ENCODE measurements at places on chromosomes 12 and 14.

- DNase-seq, result no peak
These were observed 14.1 kb upstream of the SERPINA6 start for GRCh38 chr14:94337274-94337673.

- DNase-seq, result peak; percentile 94
These were observed at the start of gene WDR89 for GRCh38 chr14:63641473-63642228. WDR89 (minus strand) TSS chr14:63641871; CDS start chr14:63599942, 41,929 bp downstream.

DNA sequence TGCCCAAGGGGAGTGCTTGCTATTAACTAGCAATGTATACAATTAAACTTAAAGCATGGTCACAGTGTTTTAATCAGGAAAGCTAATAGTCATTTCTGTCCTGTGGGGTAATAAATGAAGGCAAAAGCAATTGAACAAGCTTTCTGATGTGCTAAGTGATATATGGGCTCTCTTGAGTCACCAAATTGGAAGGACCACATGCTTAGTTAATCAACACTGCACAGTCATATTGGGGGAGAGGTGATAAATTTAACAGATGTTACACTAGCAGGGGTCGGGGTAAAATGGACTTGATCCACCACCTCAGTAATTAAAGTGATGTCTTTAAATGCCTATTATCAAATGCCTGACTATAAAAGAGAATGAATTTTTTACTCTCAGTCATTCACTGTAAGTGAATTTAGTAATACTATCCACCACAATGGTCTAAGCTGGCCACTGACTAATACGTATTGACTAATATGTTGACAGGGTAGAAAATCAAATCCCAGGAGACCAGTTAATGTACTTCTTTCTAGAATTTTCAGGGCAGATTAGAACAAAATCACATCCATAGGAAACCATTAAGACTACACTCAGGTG is 736.3 kb downstream of the RPS29 start:
- DNase-seq, result no peak

- DNase-seq, result no peak
These were observed 145.4 kb upstream of the ABCD2 start for GRCh38 chr12:39764944-39765560.

DNA sequence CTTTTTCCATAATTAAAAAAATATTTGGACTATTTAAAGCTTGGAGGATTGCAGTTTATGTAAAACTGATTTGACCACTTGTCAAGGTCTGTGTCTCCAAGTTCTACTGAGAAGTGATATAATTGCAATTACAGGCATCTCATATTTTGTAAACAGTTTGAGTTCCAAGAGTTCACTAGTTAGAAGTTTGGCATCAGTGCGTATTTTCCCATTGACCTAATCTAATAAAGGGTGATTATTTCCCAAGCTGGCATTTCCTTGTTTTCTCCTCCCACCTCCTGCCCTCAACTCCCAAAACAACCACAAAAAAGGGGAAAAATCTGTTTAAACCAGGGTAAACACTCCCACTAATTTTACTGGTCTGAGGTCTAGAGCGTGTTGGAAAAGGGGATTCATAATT is 3.0 kb upstream of the MYF6 start:
- DNase-seq, result no peak

DNA sequence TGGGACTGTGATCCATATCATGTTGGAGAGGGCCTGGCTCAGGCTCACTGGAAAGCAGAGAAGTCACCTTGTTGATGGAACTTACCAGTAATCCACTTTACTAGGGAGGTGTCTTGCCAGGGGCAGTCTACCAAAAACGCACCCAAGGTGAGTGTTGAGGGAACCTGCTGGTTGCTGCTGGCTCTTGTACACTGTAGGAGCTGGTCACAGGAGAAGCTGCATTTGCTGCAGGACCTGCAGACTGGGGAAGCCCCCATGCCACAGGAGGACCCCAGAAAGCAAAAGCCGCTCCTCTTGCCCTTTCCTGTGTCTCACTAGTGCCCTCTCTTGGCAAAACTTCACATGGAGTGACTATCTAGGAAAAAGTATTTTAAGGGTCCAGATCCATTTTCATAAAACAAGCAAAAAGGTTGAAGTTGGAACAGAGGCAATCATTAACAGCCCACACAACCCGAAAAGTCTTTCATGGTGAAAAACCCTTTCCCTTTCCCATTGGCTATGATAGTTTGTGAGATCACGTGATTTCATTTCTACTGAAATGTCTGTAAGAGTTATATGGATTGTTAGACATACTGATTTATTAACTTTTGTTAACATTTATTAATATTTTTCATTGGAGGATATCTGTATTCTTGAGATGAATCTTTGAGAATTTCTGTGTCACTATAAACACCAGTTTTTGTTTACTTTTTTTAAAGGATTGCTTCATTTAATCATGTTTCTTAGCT is 59.2 kb downstream of the RASSF8 start:
- DNase-seq, result no peak

GRCh38 chr14:34628681-34629135 is 1.2 kb downstream of the SNX6 start:
- DNase-seq, result peak; percentile 12

GRCh38 chr12:10140001-10140400 is 10.0 kb upstream of the CLEC7A start:
- peak; percentile 22 for DNase-seq

- no peak for DNase-seq
These were observed 264.2 kb upstream of the AMIGO2 start for GRCh38 chr12:47343684-47344567.

- DNase-seq, result no peak
These were observed 2.9 kb upstream of the PTHLH start for GRCh38 chr12:27975222-27976136.

DNA sequence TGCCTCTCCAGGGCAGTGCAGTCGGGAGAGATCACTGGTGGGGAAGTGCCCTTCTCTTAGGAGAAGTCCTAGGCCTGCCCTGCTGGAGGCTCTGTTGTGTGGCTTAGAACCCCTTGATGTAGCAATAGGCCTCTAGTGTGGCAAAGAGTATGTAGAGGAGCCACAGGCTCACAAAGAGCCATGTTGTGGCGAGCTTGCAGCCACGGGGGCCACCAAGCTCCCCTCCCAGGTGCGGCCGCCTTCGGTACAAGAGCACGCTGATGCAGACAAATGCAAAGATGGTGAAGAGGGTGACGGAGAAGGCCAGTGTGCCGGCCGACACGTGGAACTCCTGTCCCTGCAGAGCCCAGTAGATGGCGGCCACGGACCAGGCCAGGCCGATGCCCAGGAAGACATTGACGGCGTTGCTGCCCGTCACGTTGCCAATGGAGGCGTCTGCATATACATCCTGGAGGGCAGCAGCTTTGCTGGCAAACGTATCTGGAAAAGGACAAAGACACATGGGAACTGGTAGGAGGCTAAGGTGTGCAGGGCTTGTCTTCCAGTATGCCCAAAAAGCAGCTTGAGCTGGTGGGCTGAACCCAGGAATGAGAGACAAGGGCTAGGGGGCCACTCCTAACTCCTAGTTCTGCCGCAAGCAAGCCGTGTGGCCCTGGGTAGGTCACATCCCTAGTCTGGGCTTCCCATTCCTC is 142.8 kb downstream of the SLC8A3 start:
- DNase-seq, result no peak

GRCh38 chr12:33438851-33439586 is 600 bp downstream of the SYT10 start:
- DNase-seq, result no peak

- DNase-seq, result no peak
These were observed 8.0 kb upstream of the RASSF8 start for GRCh38 chr12:25950329-25951115.

- DNase-seq, result peak; percentile 23
These were observed at the start of gene NUAK1 for GRCh38 chr12:106138633-106139421. NUAK1 (minus strand) TSS chr12:106138954; CDS start chr12:106138653, 301 bp downstream.

DNA sequence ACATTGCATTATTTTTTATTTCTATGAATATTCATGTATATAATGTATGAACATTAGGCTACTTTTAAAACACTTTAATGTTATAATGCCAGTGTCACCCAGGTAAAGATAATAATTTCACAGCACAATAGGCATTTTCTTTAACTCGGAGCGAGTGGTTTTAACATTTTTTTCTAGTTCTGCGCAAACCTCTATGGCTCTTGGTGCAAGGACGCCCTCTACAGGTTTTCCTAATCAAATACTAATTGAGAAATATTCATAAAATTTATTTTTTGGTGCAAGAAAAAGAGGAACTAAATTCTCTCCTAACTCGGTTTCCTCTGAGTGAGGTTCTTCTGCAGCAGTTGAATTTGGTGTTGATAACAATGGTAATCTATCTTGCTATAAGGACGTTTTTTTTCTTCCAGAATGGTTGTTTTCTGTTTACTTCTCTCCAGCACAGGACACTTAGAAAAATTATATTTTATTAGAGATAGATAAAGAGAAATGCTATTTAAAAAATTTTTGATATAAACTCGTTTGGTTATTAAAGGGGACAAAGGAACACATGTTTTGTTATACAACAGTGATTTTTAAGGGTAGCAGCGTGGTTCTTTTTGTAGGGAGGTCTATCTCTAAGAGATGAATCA is 2.4 kb upstream of the WIF1 start:
- DNase-seq, result no peak

DNA sequence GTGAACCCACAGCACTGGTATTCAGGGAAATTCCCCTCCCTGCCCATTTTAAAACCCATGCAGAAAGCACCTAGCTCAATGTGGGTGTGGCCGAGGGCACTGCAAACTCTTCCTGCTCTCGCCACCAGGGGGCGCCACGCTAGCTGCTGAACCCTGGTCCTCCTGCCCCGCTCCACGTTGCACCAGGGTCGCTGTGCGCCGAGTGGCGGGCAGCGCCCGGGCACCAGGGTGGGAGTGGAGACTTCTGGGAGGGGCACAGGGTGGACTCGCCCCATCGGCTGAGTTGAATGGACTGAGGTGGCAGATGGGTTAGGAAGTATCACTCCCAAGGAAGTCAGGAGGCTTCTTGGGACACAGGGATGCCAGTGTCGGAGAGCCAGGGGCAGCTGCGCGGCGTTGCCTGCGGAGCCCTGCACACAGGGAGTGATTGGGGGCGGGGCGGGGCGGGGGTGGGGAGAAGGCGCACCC is 48.1 kb upstream of the BCL11B start:
- DNase-seq, result peak; percentile 68

DNA sequence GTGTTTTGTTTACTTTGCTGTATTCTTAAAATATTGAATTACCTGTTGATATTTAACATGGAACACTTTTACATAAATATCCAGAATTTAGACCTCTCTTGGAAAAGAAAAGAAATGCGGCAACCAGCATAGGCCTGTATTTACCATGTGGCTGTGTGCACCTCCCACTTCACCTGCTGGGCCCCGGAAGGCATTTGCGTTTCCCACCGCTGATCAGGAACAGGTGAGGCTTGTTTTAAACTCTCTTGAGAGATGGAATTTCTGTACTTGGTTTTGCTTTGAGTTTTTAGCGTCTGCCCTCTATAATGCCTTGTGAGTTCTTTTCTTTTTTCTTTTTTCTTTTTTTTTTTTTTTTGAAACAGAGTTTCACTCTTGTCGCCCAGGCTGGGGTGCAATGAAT is 124.2 kb downstream of the GLT1D1 start:
- DNase-seq, result no peak

GRCh38 chr14:102663440-102663839 is 71.0 kb downstream of the RCOR1 start:
- no peak for DNase-seq

DNA sequence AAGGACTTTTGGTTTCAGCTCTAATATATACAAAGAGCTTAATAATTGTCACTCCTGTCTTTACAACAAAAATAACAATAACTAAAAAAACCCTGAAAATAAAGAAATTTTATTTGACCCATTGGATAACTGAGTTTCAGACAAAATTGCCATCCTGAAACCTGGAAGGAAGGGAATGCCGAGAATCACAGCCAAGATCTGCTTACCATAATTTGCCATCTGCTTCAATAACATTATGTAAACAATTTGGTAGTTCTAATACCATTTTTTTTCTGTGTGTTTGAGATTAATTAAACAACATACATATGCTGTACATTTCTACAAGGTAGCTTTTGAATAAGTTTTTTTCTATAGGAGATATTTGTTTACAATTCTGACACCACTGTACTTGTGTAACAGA is 596.3 kb upstream of the MGAT4C start:
- DNase-seq, result no peak

GRCh38 chr12:131141514-131141913 is 187.8 kb downstream of the ADGRD1 start:
- no peak for DNase-seq

- no peak for DNase-seq
These were observed 17.0 kb downstream of the PSEN1 start for GRCh38 chr14:73153272-73153671.

- no peak for DNase-seq
These were observed 40.2 kb downstream of the TFCP2 start for GRCh38 chr12:51132693-51133092.

DNA sequence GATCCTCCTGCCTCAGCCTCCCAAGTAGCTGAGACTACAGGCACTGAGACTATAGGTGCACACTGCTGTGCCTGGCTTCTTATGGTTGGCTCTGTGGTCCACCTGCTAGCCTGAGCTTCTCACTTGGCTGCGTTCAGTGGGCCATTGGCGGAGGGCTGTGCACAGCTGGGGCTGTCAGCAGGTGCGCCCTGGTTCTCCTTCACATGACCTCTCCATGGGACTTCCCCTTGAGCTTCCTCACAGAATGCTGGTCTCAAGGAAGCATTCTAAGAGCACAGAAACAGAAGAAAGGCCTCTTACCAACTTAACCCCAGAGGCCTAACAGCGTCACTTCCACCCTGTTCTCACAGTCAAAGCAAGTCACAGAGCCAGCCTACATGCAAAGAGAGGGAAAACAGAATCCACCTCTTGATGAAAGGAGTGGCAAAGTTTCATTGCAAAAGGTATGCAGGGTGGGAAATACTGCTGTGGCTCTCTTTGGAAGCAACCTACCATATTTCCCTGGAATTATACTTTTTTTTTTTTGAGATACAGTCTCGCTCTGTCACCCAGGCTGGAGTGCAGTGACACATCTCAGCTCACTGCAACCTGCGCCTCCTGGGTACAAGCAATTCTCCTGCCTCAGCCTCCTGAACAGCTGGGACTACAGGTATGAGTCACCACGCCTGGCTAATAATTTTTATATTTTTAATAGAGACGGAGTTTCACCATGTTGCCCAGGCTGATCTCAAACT is 9.3 kb downstream of the RILPL2 start:
- no peak for DNase-seq

- no peak for DNase-seq
These were observed 9.9 kb upstream of the GYS2 start for GRCh38 chr12:21614506-21614905.

DNA sequence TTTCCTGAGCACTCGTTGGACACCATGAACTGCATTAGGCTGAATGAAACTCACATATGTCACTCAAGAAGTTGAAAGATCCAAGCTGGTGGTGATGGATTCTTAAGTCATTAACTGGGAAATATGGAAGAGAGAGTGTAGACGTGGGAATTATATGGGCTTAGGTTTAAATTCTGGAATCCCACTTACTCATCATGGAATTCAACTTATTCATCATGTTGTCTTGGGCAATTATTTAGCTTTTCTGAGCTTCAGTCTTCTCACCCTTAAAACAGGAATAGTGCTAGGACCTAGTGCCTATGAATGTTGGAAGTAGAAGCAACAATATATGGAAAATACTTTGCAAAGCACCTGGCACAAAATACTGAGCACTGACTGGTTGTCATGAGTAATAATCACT is 292.4 kb upstream of the TBX3 start:
- no peak for DNase-seq

GRCh38 chr12:23204933-23205778 is 580.2 kb downstream of the ETNK1 start:
- no peak for DNase-seq

- no peak for DNase-seq
These were observed 180.0 kb upstream of the PRMT8 start for GRCh38 chr12:3311027-3311402.

- no peak for DNase-seq
These were observed at the start of gene MYBPC1 for GRCh38 chr12:101594700-101595099. MYBPC1 (plus strand) TSS chr12:101594971; CDS start chr12:101595071, 100 bp downstream.
